Left lung (tissue), 14 donors: ENCODE measurements at places on chromosomes 12 and 14. TPM values are rescaled to one million over a fixed set of nuclear protein-coding genes. Genes with fewer than 3 reads are reported as not detected.
A peak's percentile ranks its signal among the peaks of the same experiment; 100 is the strongest.

GRCh38 chr12:54286042-54287030 is 5.8 kb downstream of the HNRNPA1 start:
- no peak for DNase-seq

GRCh38 chr12:57087691-57088353 is 1.1 kb upstream of the NAB2 start:
- DNase-seq: peak; percentile 94

GRCh38 chr12:122837306-122838265 is 2.3 kb downstream of the HIP1R start:
- DNase-seq: no peak

- DNase-seq: no peak
Observed at GRCh38 chr14:83870546-83871270, 1659.2 kb upstream of the FLRT2 start.

Gene HCAR2
- 0.33 TPM for polyA plus RNA-seq
